SJCRH30 (cell line): ENCODE measurements at places on chromosomes 1 and 21. TPM values are rescaled to one million over a fixed set of nuclear protein-coding genes. Genes with fewer than 3 reads are reported as not detected.
A peak's percentile ranks its signal among the peaks of the same experiment; 100 is the strongest.

The LCE2C gene
- not detected in 2 replicates for total RNA-seq

GRCh38 chr1:193058529-193059281 is 455 bp downstream of the UCHL5 start:
- peak; percentile 24 for DNase-seq

DNA sequence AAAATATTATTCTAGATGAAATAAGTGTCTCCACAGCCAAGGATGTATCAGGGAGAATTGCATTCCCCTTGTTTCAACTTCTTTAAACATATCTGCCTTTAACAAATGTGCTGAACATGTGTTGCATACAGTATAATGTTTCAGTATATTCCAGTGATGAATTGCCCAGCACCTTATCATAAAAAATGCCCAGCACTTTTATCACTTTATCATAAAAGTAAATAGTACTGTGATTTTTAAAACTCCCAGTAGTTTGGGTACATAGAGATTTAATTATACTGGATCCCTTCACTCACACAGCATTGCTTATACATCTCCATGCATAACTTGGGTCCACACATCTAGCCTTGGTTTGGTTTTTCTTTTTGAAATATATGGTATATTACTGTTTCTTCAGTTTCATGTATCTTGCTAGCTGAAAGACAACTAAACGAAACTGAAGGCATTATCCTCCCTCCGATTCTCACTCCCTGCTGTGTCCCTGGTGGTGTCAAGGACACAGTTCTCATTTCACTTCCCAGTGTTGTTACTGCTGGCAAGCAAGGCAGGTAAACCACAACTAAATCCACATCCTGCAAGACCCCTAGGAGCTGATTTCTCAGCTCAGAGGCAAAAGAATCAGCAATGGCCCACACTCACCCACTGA is 118.2 kb upstream of the SLC44A3 start:
- DNase-seq, result no peak

The OR2T33 gene
- not detected in 2 replicates for total RNA-seq

The OR10J1 gene
- total RNA-seq, result not detected in 2 replicates

DNA sequence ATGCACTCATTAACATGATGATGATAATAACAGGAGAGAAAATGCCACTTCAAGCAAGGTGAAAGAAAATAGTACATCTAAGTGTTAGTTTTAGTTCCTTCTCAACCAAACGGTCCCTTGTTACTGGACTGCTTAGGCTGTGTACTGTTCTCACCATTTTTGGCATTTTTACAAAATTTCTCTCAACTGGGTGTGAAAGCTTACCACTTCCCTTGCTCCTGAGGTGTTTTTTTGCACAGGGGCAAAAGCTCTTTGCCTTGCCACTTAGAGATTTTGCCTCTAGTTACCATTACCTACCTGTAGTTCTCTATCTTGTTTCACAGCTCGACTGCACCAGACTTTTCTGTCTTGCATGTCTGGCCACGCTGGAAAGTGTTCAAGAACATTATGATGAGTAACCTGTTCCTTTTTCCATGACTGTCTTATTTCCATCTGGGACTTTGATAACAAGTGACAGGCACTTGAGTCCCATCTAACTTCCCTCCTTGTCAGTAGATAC is 10.7 kb downstream of the NEK7 start:
- no peak for DNase-seq

- no peak for DNase-seq
Observed at GRCh38 chr1:215045698-215046308, 36.7 kb upstream of the KCNK2 start.

- DNase-seq, result no peak
Observed at GRCh38 chr1:28458237-28459228, 47.3 kb upstream of the RCC1 start.

DNA sequence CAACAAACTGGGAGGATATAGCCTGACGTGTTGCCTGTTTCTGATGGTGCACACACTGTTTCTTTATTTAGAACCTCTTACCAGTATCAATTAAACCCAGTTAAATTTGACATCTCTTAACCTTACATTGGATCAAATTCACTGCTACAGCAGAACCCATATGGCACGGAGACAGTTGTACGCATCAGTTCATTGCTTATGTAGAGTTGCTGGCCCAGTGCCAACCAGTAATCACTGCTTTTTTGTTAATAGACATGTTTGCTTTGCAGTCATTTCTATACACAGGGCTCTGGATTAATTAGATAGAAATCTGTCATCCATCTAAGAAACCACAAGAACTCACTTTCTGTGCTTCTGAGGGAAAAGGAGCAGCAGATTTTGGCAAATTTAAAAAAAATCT is 154.0 kb downstream of the RWDD3 start:
- no peak for DNase-seq

GRCh38 chr21:31566064-31566463 is 93.4 kb upstream of the SOD1 start:
- DNase-seq, result peak; percentile 31

DNA sequence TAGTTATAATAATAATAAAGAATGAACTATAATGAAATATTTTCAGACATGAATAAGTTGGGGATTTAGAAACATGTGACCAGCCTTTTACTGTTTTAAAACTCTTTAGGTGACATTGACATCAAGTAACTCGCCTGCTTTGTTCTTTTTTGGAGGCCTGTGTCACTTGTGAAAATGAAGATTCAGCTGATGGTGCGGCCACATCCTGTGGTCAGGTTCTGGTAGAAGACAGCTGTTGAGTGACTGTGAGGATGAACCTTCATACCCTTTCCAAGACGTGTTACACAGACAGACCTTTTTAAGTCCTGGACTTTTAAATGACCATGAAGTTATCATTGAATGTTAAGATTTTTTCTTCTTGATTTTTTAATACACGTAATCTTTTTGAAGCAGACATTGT is 10.3 kb downstream of the UTS2 start:
- no peak for DNase-seq

DNA sequence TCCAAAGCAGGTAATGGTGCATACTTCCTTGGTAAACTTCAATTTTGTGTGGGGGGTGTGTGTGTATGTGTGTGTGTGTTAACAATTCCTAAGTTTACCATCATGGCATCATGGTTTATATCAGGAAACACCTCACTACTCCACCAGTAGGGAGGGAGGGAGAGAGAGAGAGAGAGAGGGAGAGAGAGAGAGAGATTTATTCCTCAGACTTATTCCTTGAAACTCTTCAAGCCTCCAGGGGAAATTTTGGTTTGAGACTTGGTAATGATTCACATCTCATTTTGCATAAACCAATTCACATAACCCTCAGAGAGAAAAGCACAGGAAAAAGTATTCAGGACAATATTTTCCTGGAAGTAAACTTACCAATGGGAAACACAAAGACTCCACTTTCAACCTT is 115.0 kb downstream of the TTLL7 start:
- DNase-seq, result no peak

The NBPF6 gene
- 0.63 and 0.69 TPM in 2 replicates for total RNA-seq

The UBL4B gene
- total RNA-seq, result not detected in 2 replicates

DNA sequence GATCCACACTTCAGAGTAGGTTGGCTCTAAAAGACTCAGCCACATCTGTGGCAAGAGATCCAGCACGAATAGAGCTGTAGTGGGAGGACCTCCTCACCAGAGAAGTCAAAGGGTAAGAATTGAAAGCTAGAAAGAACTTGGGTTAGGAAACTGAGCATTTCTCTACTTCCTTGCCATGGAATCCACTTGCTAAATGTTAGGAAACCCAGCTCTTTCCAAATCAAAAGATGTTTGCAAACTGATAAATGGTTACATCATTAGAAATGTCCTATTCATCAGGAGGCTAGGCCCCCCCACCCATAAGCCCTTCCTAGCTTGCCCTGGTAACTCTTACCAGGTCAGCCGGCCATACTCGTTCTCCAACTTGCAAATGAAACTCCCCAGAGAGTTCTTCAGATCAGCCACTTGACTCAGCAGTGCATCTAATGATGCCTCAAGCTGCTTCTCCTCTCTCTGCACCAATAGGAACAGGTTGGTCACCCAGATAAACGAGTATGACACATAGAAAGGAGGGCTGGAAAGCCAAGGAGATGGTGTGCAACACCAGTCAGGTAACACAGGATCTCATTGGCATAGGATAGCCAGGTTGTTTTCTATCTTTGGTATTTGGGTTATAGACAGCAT is 1.5 kb downstream of the MED8 start:
- DNase-seq, result no peak

DNA sequence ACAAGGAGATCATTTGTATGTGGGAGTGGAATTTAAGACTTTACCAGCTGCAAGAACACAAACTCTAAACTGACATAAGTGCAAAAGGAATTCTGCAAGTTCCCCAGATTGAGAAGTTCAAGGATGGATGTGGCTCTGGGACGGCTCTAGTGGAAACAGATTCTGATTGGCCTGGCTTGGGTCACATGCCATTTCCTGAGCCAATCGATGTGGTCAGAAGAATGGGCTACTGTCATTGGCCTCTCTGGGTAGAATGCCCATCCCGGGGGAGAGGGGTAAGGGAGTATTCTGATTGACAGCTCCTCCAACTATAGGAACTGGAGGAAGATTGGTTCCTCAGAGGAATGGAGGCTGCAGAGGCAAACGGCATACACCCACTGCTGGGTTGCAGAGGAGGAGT is 6.0 kb upstream of the IFNLR1 start:
- DNase-seq, result no peak

The LIPI gene
- total RNA-seq, result not detected in 2 replicates

GRCh38 chr1:53430261-53430660 is 28.9 kb upstream of the DMRTB1 start:
- DNase-seq, result no peak

The ATAD3C gene
- 0.20 TPM in 1 of 2 replicates, not detected in the other for total RNA-seq

GRCh38 chr1:87682565-87682964 is 353.9 kb downstream of the LMO4 start:
- DNase-seq, result peak; percentile 79

DNA sequence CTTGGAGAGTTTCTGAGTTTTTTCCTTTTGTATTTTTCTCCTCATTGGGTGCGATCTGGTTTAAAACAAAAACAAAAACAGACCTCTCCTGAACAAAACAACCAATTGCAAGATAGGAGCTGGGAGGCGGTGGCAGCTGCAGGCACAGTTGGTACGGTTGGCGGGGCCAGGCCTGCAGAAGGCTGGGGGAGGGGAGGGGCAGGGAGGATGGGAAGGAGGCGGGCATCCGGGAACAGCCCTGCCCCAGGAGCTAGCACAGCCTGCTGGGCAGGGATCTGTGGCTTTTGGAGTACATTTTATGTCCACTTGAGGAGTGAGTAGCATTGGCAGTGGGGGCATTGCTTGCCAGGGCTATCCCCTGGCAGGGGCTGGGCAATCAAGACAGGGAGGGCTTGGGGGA is 5.2 kb downstream of the CAPN9 start:
- peak; percentile 72 for DNase-seq

- no peak for DNase-seq
Observed at GRCh38 chr1:24960071-24960801, 30.2 kb upstream of the RUNX3 start.

GRCh38 chr1:15757016-15757543 is 1.5 kb upstream of the FBLIM1 start:
- DNase-seq, result no peak

The HLX gene
- 15.4 and 17.0 TPM in 2 replicates for total RNA-seq

DNA sequence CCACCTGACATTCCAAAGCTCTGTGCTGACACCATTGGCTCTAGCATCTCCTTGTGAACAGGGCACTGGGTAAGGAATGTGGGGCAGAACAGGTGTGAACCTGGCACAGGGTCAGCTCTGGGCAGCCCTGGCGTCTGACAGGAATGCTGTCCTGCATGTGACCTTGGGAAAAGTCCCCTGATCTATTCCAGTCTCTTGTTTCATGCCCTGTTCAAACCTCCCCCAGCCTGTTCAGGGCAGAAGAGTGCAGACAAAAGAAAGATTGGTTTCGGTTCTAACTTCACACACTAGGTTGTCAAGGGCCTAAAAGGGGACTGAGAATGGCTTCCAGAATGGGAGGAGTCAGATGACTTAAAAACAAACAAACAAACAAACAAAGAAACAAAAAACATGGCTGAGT is 27.6 kb upstream of the SDHB start:
- DNase-seq, result peak; percentile 32

The SELE gene
- total RNA-seq, result not detected in 2 replicates

The FBLIM1 gene
- 6.7 and 9.0 TPM in 2 replicates for total RNA-seq

- peak; percentile 50 for DNase-seq
Observed at GRCh38 chr1:116708255-116708900, 40.8 kb upstream of the IGSF3 start.

The PGLYRP3 gene
- not detected in 2 replicates for total RNA-seq

The PRKAB2 gene
- 13.2 and 14.0 TPM in 2 replicates for total RNA-seq

The RNU1-4 gene
- total RNA-seq, result under 0.01 TPM in 2 replicates

DNA sequence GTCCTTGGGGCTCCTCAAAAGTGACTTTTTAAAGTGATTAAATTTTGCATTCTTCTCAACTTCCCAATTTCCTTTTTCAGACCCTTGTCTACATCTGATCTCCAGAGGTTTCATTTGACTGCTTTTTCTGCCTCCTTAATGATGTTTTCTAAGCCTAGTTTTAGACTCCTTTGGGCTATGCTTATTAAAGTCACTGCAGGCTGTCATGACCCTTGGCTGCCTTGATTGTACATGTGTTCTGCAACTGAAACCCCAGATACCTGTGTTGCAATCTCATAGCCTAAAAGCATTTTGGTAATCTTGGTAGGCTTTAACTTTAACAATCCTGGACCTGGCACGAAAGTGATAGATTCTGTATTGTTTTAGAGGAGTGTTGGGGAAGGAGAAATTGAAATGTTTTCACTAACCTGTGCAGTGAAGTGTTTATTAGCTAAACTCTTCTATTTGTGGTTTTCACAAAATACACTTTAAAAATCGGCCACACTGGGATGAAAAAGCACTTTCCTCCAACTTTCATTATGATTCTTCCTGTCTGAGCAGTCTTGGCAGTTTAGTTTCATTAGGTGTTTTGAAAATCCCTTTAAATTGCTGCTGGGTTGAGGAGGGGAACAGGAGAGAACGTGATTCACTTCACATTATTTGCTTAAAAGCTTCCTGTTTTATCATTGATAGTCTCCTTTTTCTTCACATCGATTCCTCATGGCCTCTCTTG is 4.9 kb downstream of the MACO1 start:
- DNase-seq, result no peak

DNA sequence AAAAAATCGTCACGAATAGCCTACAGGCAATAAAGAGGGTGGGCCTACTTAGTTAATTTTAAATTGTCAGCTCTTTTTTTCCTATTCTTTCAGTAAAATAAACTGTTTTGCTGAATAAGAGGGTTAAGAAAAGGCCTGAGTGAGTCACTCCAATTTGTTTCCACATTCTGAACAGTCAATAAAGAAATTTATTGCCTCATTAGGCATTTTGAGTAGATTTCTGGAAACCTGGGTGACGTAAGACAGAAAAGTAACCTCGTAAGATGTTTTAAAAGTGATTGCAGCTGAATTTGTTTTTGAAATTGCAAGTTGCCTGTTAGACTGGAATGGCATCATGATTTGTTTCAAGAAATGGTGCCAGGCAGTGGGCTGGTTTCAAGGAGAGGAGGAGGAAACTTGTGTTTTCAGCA is 439.3 kb downstream of the USP25 start:
- no peak for DNase-seq

DNA sequence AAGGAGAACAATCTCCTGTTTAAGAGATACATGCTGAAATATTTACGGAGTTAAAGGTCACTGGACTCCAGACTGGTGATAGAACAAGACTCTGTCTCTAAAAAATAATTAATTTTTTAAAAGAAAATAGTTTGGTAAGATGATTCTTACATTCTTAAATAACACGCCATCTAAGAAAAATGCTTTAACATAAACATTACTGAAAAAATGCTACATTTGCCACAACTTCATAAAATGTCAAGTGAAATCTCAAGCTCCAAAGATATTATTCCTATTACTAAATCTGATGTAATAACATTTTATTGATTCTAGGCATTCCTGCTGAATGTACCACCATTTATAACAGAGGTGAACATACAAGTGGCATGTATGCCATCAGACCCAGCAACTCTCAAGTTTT is 4.1 kb downstream of the ANGPTL3 start:
- no peak for DNase-seq
